Activated T-cell treated with anti-CD3 and anti-CD28 coated beads for 24 hours (primary cell): ENCODE measurements at places on chromosomes 12 and 14.

- DNase-seq, result no peak
These were observed 12.8 kb downstream of the SLC4A8 start for GRCh38 chr12:51437431-51437830.

GRCh38 chr12:27193854-27194544, 50.1 kb upstream of the STK38L start:
- DNase-seq, result no peak

GRCh38 chr12:132416121-132416673, 73.8 kb upstream of the FBRSL1 start:
- DNase-seq, result no peak

DNA sequence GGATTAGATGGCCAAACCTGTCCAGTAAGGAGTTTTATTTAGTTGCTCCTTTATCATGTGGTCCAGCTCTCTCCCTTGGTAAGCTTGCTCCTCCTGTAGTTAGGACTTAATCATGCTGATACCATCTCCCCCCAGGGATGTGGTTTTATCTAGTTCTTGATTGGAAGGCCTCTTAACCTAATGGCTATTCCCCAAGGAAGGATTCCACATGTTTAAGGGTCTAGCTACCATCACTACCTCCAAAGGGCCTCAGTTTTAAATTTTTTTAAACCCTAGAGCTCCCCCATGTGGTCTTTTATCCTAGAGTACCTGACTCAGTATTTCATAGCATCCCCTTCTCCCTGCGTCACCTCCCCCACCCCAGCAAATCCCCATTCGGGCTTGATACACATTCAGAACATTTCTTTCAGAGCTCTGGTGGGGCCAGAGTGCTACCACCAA, 22.5 kb downstream of the MAP3K12 start:
- no peak for DNase-seq

DNA sequence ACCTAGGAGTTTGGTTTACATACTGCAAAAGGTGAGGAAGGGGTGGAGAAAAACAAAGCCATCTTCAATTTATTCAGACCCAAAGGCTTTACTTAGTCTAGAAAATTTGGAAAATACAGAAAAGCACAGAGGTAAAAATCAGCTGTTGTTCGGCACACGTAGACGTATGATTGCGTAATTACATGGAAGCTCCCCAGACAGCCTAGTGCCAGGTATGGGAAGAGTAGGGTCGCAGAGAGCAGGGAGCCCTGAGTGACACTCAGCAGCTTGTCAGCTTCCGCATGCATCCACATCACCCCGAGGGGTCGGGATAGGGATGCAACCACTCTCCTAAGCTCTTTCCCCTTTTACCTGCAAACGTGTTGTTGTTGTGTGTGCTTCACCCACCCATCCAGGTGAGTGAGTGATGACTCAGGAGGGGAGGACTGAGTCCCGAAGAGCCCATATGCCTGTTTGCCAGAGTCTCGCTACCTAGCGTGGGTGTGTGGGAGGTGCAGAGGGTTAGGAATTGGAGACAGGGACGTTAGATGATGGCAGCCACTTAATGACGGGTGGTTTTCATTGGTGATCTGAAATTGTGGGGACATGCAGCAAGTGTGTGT, 20.1 kb downstream of the PIWIL1 start:
- no peak for DNase-seq

- DNase-seq, result no peak
These were observed 20.2 kb downstream of the UBE3B start for GRCh38 chr12:109497675-109498074.

DNA sequence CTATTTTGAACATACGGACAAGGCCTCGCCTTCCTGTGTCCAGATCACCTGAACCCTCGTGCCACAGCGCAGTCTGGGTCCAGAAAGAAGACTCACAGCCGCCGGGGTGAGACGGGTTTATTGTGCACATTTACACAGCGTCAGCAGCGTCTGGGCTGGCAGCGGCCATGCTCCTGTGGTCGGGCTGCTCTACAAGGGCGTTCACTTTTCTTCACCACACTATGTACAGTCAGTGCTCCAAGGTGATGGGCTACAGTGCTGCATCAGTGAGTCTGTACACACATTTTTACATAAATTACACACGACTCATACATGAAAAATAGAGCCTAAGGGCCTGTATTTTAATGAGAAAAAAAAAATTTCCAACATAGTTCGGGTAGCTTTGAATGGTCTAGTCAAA, 18.0 kb downstream of the ZFYVE21 start:
- no peak for DNase-seq

DNA sequence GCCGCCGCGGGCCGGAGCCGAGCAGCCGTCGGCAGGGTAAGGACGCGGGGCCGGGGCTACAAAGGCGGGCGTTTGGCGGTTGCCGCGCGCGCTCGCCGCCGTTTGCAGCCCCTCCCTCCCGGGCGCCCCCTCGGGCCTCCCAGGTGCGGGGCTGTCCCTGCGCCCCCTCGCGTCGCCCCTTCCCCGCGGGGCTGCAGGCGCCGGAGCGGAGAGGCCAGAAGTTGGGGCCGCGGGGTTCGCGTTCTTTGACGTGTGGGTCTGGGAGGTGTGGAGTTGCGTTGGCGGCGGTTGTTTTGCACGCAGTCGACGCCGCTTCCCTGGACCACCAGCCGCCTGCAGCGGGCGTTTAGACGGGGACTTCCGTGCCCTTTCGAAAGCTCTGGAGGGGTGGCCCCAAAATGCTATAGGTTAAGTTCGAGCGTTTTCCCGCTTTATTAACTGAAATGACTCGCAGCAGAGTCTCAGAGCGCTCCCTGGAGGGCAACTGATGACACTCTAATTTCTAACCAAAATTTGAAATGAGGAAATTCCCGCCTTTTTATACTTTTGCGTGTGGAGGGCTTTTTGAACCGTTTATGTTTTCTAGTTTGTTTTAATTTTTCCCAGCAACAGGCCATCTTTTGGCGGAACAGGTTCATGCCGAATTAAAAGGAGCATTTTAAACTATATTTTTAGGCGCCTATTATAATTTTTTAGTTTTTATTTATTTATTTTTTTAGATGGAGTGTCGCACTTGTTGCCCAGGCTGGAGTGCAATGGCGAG, 902 bp downstream of the TMPO start:
- DNase-seq, result peak; percentile 77

DNA sequence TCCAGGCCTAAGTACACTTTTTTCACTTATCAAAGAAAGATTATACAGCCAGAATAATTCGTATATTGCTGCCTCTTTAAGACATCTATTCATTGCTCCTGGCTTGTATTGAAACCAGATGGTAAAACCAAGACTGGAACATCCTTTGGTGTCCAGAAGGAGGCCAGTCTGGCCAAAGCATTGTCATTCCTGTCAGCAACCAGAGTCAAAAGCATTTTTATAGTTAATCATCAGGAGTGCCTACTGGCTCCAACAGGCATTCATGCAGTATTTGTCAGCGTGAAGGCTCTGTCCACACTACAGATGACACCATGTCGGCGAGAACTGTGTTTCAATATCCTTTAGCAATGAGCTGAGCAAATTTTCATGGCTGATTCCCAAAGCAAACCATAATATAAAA, 118.0 kb upstream of the G2E3 start:
- no peak for DNase-seq

- no peak for DNase-seq
These were observed 251.6 kb downstream of the NUAK1 start for GRCh38 chr12:105887131-105887530.

DNA sequence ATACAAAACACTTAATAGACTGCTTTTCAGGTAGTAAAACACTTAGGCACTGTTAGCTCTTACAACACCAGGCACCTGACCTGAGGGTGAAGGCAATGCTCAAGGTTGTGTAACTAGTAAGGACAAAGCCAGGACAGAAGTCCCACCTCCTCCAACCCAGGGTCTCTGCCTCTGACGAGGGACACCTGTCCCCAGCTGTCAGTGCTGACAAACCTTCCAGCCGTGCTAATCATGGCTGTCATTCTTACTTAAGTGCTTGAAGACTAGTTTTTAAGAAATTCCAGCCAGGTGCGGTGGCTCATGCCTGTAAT, 62.5 kb upstream of the MAX start:
- DNase-seq, result no peak

- DNase-seq, result no peak
These were observed 30.4 kb downstream of the FAM222A start for GRCh38 chr12:109744026-109744425.

- no peak for DNase-seq
These were observed 28.9 kb upstream of the STON2 start for GRCh38 chr14:81429028-81429427.

DNA sequence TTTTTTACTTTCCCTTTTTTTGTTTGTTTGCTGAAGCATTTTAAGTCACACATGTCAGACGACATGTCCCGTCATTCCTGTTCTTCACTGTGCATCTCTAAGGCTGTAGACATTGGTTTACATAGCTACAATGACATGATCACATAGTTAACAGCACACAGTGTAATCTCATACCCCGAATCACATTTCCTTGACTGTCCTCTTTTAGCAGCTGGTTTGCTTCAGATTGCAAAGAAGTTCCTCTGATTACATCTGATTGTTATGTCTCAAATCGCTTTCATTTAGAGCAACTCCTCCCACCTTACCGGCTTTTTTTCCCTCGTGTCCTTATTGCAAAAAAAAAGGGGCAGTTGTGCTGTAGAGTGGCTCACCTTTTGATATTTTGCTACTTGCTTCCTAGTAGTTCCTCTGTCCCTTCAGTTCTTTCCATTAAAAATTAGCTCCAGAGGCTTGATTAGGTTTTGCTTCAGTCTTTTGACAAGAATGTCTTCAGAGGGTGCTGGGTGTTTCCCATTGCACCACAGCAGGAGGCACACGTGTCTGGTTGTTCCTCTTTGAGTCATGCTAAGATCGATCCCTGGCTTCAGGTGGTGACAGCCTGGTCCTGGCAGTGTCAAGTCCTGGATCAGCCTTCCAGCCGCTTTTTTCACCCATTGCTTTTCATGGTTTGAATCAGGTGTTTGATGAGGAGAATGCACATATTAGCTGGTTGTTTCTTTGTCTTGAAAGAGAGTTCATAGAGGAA, 35.0 kb downstream of the ZNF664 start:
- DNase-seq, result no peak

DNA sequence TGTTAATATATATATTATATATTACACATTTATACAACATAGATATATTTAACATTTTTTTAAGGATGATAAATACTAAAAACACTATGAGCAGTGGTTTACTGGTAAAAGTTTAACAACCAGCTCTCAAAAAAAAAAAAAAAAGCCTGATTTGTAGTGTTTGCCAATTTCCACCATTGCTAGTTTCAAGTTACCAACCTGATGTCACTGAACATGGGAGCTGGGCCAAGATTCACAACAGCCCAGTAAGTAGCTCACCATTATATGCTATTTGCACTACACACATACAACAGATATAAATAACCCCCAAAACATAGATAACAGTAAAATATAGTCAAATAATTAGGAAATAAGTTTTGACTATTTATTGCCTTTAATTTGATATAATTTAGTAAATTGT, 28.9 kb upstream of the TMX1 start:
- DNase-seq, result no peak

DNA sequence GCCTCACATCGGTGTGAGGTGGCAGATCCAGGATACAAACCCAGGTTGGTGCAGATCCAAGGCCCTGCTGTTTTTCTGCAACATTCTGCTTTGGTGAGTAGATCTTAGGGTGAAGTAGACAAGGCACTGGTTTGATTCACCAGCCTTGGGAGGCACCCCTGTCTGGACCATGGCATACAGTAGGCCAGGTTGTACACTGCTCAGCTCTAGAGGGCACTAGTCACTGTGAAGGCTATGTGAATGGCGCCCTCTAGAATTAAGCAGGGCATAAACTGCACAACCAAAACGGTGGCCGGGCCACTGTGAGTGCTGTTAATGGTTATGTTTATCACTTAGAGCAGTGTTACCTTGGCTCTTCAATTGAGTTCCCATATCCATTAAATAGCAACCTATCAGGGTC, 280.6 kb upstream of the PWP1 start:
- peak; percentile 8 for DNase-seq

- no peak for DNase-seq
These were observed 10.9 kb downstream of the EVL start for GRCh38 chr14:100076133-100076532.

DNA sequence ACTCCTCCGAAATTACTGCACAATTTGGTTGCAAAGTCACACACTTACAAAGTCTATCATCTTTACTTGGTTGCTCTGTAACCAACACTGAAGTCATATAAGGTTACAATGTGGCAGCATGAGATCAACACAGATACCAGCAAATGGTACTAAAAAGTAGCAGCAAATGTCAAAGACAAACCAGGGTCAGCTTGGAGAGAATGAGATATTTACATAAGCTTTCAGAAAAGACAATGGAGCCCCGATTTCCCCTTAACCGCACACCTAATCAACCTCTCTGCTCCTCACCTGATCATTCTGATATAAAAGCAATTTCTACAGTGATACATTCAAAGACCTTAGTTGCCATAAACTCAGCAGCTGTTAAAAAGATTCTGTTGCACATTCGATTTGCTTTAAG, 76.4 kb upstream of the FOXN3 start:
- no peak for DNase-seq

GRCh38 chr14:90675399-90675798, 140.8 kb downstream of the TTC7B start:
- DNase-seq, result no peak

DNA sequence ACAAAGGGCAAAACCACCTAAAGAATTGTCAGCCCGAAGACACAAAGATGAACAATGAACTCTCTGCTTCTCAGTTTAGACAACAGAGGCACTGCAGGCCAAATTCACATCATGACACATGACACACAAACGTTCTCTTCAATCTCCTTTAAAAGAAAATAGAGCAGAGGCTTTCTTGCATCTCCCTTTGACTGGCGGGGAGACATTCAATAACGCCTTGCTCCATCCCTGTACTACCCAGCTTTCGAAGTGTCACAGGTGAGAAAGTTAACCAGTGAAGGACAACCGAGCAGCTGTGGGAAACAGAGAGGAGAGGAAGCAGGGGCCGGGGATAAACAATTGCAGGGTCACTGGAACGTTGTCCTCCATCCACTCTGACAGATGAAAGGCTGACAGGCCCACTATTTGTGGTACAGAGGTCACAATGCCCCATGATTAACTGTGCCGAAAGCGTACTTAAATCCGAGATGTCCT, 130.8 kb downstream of the PHLDA1 start:
- DNase-seq, result no peak

DNA sequence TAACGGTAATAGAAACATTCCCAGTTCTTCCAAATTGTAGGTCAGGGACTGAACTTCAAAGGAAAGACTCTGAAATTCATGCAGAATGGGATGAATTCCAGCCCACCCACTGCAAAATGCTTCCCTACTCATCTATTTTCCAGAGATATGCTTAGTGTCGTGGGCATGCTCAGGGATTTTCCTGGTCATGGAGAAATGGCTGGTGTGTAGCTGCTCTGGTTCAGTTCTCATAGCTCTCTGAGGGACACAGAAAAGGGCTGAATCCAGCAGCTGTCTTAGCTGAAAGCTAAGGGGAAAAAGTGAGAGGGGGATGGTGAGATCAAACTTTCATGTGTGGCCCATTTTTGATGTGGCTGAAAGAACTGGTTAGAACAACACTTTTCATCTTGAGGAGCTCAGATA, 72.9 kb upstream of the KRAS start:
- DNase-seq, result no peak
